ENCODE measurements at places on chromosomes 4 and X. TPM values are rescaled to one million over a fixed set of nuclear protein-coding genes. Genes with fewer than 3 reads are reported as not detected.

GPR34 gene
- not detected for total RNA-seq

HMX1 gene
- not detected for total RNA-seq

MAGEA1 gene
- total RNA-seq, result not detected

RPS6KA6 gene
- total RNA-seq, result not detected

NAA10 gene
- total RNA-seq, result 210 TPM

CTAG2 gene
- total RNA-seq, result not detected

ABCG2 gene
- total RNA-seq, result 2.1 TPM

TRPC3 gene
- 0.98 TPM for total RNA-seq

FABP2 gene
- not detected for total RNA-seq

DNA sequence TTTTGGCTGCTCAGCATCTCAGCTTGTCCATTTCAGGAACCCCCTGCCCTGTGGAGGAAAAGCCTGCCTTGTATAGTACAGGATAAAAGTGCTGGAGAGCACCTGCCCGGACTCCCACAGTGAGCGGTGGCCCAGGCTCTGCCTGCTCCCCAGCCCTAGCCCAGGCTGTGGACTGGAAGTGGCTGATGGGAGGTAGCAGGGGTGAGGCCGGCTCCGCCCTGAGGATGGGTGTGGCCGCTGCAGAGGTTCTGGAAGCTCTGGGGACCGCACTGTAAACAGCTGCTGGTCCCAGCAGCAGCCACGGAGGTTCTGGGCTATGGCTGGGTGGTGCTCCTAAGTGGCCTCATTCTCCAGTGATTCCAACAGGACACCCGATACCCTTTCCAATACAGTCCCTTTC, 56.6 kb upstream of the HELT start:
- DNase-seq, result no peak

- DNase-seq, result no peak
Observed at GRCh38 chr4:173932701-173933100, 350.8 kb downstream of the FBXO8 start.

GRCh38 chrX:19127649-19128168, 5.4 kb upstream of the ADGRG2 start:
- peak; percentile 37 for DNase-seq

- no peak for DNase-seq
Observed at GRCh38 chr4:79197275-79198009, 128.4 kb downstream of the NAA11 start.

- DNase-seq, result no peak
Observed at GRCh38 chr4:150253965-150254630, 175.9 kb downstream of the DCLK2 start.

- DNase-seq, result no peak
Observed at GRCh38 chrX:108122748-108123147, 31.2 kb downstream of the ATG4A start.

- DNase-seq, result no peak
Observed at GRCh38 chr4:94448815-94449375, 2.8 kb upstream of the PDLIM5 start.

GRCh38 chr4:164894702-164895101, 17.7 kb downstream of the APELA start:
- DNase-seq, result no peak

- DNase-seq, result no peak
Observed at GRCh38 chr4:119048446-119048845, 87.2 kb upstream of the MYOZ2 start.

- peak; percentile 38 for DNase-seq
Observed at GRCh38 chr4:56468097-56468422, 643 bp downstream of the SRP72 start.

GRCh38 chr4:144300616-144301015, 160.1 kb upstream of the GYPA start:
- DNase-seq, result no peak

DNA sequence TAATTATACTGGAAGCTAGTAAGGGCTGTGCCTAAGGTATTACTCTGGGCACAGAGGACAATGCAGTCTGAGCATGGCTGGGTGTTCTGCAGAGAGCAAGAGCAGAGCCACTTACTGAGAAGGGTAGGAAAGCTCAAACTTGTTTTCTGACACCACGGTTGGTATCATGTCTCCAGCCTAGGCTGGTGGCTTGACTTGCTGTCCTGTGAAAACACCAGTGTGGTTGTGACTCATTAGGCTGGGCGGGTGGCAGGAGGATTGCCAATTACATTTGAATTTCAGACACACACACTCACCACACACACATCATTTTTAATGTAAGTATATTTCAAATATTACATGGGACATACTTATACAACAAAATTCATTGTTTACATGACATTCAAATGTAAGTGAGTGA, 19.7 kb upstream of the MTM1 start:
- DNase-seq, result peak; percentile 47

GRCh38 chrX:28988246-28988645, 401.0 kb downstream of the IL1RAPL1 start:
- DNase-seq, result no peak

- peak; percentile 92 for DNase-seq
Observed at GRCh38 chr4:16140879-16141249, 57.0 kb upstream of the PROM1 start.

- DNase-seq, result peak; percentile 26
Observed at GRCh38 chr4:2962614-2963174, 512 bp downstream of the NOP14 start.

DNA sequence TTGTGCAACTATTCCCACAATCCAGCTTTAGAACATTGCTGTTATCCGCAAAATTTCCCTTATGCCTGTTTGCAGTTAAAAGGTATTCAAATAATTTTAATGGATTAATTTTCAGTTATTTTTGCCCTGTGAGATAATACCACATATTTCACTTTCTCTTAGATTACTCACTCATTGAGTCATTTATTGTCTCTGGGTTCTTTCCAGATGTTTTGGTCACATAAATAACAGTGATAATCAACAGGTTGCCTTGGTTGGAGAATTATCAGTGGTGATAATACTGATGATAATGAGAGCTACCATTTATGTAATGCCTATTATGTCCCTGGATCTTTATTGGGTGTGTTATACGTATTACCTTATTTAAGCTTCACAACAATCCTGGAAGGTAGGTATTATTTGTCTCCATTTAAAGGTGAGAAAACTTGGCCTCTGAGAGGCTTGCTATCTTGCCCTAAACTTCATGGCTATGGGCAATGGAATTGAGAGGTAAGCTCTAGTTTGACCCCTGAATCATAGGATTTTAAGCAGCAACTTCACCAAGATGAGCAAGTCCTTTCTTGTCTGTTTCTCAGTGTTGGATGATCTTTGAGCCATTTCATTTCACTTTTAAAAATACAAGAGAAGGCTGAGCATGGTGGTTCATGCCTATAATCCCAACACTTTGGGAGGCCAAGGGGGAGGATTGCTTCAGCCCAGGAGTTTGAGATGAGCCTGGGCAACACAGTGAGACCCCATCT, 87.4 kb downstream of the KIT start:
- peak; percentile 18 for DNase-seq

- DNase-seq, result no peak
Observed at GRCh38 chrX:45063319-45064095, 137.2 kb downstream of the DIPK2B start.

DNA sequence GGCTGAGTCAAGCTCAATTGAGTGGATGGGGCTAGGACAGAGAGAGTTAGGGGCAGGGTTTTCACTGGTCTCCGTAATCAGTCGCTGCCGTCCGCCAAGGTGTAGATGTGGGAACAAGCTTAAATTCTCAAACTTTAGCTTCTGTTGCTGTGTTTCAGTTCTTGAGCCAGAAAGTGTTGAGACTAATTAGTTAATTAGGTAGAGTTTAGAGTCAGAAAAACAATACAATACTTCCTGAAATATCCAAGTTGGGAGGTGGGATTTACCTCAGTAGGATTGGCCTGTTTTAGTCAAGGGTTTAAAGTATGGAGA, 1.1 kb upstream of the UBE2D3 start:
- DNase-seq, result no peak

DNA sequence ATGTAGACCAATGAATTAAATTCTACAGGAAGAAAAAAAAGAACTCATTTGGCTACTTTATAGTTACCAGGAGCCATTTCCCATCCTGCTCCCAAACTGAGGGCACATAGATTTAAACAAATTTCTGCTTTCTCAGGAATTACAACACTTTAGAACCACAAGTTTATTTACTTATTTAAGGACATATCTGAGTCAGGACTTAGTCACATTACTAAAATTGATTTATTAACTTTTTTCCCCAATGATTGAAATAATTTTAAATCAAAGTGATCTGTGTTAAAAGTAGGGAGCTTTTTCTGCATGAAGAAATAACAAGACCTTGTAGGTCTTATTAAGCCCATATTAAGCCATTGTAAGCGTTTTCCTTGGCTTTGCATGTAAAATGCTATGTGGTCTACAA, 291.0 kb upstream of the HAND2 start:
- DNase-seq, result peak; percentile 8

- peak; percentile 1 for DNase-seq
Observed at GRCh38 chr4:70768301-70768948, 46.7 kb downstream of the RUFY3 start.

GRCh38 chr4:121685257-121685656, 11.5 kb downstream of the ANXA5 start:
- DNase-seq, result no peak

GRCh38 chr4:67700116-67700737, 728 bp downstream of the UBA6 start:
- no peak for DNase-seq

GRCh38 chr4:1247864-1248244, 1.1 kb downstream of the CTBP1 start:
- no peak for DNase-seq

GRCh38 chrX:107725761-107726555, 49.6 kb downstream of the TSC22D3 start:
- DNase-seq, result no peak

- DNase-seq, result no peak
Observed at GRCh38 chr4:68960294-68961163, 8.9 kb upstream of the UGT2A3 start.

- no peak for DNase-seq
Observed at GRCh38 chr4:13201241-13201640, 282.9 kb downstream of the RAB28 start.

- no peak for DNase-seq
Observed at GRCh38 chr4:118322831-118323502, 29.8 kb downstream of the PRSS12 start.

GRCh38 chrX:38862100-38862499, 60.8 kb downstream of the MID1IP1 start:
- no peak for DNase-seq

DNA sequence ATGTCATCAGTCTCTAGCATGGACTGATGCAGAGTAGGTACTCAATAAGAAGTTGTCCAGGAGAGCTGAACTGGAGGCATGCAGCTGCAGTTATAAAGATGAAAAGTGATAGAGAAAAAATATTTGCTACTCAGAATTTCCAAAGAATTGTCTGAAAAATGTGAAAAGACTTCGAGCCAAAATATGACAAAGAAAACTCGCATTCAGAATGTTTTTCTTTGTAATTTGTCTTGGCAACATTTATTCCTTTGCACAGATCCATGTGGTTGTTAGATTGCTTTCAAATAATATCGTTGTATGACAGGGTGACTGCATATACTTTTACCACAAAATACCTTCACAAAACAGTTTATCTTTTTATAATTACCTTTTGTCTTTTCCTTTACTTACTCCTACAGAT, 128.0 kb upstream of the SLC4A4 start:
- DNase-seq, result no peak

DNA sequence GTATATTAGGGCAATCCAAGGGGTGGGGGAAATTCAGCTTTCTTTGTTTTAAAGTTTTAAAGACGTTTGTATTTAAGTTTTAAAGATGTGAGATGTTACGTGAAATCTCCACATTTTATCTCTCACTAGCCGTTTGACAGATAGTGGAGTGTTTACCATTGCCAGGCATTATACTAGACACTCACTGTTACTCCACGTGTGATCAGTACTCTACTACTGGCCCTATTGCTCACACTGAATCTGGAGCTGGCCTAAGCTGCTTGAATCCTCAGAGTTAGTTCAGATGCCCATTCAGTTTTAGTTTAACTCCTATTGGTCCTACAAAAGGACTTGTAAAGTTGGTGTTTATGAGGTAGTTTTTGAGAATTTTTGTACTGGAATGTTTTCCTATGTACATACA, 4.5 kb downstream of the ADAD1 start:
- no peak for DNase-seq

DNA sequence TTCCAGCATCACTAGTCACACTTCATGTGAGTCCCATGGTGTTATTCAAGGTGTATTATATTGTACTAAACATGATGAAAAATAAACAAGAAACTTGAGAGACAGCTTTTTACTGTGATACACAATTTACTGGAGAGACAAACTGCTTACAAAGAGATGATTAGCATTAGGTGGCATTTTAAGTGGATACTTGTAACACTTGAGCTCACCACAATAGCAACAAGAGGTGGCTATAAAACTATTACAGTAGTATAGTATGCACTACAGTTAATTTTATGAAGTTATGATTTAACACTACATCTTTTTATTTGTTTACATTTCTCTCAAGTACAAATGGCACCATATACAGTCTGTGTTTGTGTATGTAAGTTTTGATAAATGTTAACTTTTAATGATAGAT, 246.6 kb downstream of the PARM1 start:
- no peak for DNase-seq

DNA sequence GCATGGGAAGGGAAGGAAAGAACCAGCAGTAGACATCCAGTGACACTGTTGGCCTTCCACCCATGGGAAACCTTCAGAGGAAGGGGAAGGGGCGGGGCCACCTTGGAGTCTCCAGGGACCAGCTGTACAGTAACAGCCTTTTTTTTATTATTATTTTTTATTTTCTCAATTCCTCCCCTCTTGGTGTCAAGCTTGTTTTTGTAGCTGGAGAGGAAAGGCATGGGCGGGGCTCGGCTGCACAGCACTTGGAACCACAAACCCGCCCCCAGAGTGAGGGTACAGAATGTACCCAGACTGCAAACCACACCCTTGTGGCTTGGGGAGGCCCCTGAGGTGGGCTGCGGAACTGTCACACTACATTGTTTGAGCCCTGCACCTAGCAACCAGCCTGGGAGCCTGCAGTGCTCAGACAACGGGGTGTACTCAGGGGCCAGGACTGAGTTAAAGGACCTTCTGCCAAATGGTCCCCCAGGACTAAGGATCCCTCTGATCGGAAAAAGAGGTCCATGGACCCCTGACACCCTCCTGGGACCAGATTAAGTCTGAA, 45.7 kb downstream of the PRPS1 start:
- no peak for DNase-seq

DNA sequence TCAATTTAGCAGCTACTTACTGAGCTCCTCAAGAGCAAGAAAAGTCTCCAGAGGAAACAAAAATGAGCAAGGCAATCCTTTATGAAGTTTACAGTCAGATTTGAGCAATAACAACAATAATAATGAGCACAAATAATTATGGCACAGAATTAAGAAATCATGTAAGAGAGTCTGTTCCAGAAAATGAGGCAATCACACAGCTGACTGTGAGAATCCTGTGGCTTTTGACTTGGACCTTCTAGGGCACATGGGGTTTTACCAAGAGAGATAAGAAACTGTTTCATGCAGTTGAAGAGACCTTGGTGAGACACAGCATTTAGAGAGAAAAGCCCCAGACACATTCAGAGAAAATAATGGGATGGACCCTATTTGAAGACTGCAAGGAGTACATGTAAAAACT, 362.6 kb upstream of the MAGEB2 start:
- no peak for DNase-seq

DNA sequence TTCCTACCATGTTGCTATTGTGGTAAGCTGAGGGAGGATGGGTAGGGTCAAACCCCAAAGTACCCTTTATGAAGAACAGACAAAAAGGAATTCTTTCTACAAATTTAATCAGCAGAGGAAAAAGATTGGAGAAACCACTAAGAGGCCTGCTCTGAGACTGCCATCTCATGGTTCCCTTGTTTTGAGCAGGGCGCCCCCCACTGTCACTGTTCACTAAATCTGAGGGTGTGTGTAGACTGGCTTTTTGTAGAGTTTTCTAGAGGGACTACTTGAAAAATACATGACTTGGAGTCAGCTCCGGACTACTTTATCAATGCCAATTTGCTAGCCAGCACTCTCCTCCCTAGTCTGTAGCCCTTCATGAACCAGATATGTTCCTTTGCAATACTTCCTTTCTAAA, 324.8 kb downstream of the FRMPD4 start:
- no peak for DNase-seq
